ENCODE measurements at places on chromosomes 3 and 15.

- DNase-seq = no peak
These were observed 450.5 kb upstream of the AZI2 start for GRCh38 chr3:28799084-28799483.

DNA sequence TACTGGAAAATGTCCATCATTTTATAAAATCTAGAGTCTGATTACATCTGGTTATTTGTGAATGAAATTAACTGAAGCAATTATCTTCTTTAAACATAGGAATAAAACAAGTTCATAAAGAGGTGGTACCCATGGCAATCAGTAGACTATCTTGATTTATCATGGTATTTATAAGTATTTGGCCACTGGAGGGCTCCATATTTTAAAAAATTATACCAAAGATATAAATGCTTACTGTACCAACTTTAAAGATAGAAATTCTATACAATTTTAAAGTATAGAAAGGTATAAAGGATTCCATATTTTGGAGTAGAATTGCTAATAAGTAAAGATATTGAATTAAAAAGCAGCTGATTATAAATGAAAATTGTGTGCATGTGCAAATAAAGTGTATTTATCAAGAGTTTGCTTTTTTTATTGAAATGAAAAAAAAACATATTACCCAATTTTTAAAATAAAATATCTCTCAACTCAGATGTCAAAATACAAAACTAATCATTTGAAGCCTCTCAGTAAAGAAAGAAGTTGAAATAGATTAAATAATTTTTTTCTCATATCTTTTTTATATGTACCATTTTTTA is 105.3 kb downstream of the BBX start:
- DNase-seq = no peak

- no peak for DNase-seq
These were observed 43.2 kb downstream of the SCAPER start for GRCh38 chr15:76861815-76862397.

DNA sequence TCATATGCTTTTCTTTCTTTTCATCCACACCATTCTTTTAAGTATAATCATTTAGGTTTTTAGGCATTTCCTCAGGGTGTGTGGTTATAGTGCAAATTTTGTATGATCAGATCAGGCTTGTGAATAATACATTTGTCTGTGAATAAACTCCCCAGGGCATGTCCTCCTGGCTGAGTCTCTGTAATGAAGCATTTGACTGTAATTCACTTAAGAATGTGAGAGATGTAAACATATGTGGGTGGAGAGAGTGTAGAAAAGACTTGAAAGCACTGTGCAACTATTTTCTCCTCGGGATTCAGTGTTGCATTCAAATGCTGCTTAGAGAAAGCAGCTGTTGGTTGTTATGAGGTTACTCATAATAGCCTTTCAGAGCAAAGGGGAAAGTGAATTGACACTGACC is 996.5 kb downstream of the TUSC7 start:
- no peak for DNase-seq

GRCh38 chr3:127630811-127631714 is 2.1 kb downstream of the PODXL2 start:
- no peak for DNase-seq

DNA sequence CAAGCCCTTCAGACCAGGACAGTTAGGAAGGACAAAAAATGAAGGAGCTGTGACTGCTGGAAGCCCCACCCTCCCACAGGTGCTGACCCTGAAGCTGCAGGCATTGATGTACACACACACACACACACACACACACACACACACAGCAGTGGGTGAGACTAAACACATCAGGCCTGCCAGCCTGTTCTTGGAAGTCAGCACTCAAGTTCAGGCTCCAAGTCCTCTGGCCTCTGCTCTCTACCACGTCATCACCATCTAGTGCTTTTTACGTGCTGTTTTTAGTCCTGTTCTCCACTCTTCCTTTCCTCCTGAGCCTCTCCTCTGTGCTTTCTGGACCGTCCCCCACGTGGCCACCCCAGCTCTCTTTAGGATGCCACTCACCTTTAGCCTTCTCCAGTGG is 5.4 kb upstream of the KBTBD12 start:
- DNase-seq = no peak

- DNase-seq = no peak
These were observed 217.0 kb upstream of the ICE2 start for GRCh38 chr15:60695713-60696522.

- no peak for DNase-seq
These were observed 130.9 kb downstream of the PCCB start for GRCh38 chr3:136381051-136381450.

DNA sequence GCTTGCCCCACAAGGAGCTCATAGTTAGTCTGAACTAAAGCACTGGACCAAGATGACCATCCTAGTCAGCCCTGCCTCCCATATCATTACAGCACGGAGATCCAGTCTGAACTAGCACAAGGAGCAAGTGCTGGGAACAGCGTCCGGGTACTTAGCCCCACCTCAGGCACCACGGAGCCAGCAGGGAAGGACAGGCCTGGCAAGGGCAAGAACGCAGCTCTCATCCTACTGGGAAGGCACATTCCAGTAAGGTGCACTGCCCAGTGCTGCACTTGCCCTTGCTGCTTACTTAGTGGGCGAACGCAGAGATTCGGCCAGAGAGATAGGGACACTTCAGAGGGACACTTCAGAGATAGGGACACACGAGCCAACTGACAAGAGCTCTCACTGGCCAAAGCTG is 27.6 kb downstream of the SEC61A1 start:
- no peak for DNase-seq

DNA sequence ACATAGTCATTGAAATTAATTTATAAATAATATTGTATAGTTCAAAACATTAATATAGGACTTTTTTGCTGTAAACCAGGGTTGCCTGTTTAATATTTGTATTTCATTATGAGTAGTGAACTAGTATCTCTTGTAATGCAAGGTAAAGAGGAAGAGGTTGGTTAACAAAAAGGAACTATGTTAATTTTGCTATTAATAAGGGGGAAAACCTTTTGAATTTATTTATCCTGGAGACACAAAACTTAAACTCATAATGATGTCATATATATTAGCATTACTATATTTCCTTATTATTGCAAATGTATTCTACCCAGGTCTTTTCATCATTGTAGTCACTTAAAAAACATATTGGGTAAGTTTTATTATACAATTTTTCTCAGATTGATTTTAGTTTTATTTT is 94.5 kb downstream of the CHL1 start:
- DNase-seq = no peak

DNA sequence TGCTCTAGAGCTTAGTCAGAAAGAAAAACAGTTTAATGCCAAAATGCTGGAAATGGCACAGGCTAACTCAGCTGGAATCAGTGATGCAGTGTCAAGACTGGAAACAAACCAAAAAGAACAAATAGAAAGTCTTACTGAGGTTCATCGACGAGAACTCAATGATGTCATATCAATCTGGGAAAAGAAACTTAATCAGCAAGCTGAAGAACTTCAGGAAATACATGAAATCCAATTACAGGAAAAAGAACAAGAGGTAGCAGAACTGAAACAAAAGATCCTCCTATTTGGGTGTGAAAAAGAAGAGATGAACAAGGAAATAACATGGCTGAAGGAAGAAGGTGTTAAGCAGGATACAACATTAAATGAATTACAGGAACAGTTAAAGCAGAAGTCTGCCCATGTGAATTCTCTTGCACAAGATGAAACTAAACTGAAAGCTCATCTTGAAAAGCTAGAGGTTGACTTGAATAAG is 150.5 kb upstream of the LRRFIP2 start:
- no peak for DNase-seq

DNA sequence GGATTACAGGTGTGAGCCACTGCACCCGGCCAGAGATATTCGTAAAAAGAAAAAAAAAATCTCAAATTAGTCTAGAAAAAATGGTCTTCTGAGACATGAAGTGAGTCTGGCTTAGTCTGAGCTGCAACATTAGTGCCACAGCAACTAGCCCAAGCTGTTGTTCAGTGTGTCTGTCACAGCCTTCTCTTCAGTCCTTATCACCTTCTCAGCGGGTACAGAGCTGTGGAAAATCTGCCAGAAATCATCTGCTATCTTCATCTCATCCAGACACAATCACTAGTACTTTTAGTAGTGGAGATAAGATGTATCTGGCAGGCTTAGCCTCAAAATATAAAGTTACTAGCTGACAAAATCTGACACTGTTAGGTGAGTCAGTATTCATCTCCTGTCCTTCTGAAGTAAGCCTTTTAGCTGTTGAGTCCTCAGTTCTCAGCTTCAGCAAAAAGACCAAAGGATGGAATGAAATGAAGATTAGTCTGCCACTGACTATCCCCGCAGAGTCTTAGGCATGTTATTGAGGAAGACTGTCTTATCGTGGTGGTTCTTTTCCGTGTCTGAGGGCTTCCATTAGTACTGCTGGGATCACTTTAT is 120.5 kb upstream of the CGNL1 start:
- no peak for DNase-seq

DNA sequence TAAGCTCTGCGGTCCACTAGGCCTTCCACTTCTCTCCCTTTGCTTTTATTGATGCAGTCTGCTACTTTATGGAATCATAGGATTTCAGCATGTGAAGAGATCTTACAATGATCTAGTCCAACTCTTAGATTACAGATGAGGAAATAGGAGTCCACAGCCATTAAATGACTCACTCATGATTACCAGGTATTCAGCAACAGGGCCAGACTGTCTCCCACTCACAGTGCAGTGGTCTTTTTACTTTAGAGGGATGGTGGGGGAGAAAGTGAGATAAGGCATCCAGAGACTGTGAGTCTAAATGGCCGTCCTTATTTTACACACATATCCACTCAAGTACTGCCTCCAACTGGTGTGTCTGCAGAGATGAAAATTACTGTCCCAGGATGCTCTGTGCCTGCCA is 88.5 kb upstream of the SKOR1 start:
- DNase-seq = no peak

DNA sequence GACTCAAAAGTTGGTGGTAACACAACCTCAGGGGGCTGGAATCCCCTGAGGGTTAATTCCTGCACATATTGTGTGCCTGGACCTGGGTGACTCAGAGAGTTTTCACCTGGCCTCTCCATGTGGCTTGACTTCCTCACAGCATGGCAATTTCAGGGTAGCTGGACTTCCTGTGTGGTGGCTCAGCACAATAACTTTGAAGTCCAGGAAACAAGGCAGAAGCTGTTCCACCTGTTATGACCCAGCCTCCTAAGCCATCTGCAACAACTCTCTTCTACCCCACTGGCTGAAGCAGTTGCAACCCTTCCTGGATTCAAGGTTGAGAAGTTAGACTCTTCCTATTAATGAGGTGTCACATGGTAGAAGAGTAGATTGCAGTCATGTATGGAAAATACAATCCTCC is 58.4 kb downstream of the EDEM1 start:
- no peak for DNase-seq

GRCh38 chr15:38685686-38686339 is 121.2 kb upstream of the RASGRP1 start:
- no peak for DNase-seq

GRCh38 chr3:197135212-197135611 is 105.6 kb upstream of the MELTF start:
- no peak for DNase-seq

- peak; percentile 78 for DNase-seq
These were observed 35.8 kb upstream of the CCDC80 start for GRCh38 chr3:112676659-112677234.

GRCh38 chr15:64423970-64424369 is 36.3 kb downstream of the TRIP4 start:
- DNase-seq = no peak

- no peak for DNase-seq
These were observed 5.9 kb upstream of the GPR87 start for GRCh38 chr3:151322511-151322910.
